Stimulated activated CD8-positive, alpha-beta memory T cell treated with anti-CD3 and anti-CD28 coated beads, Interleukin-15, amount 100 ng/mL, for 1 hour (primary cell): ENCODE measurements at places on chromosomes 2 and 18.
A peak's percentile ranks its signal among the peaks of the same experiment; 100 is the strongest.

GRCh38 chr2:230949966-230950873 is 25.2 kb upstream of the GPR55 start:
- DNase-seq: no peak

DNA sequence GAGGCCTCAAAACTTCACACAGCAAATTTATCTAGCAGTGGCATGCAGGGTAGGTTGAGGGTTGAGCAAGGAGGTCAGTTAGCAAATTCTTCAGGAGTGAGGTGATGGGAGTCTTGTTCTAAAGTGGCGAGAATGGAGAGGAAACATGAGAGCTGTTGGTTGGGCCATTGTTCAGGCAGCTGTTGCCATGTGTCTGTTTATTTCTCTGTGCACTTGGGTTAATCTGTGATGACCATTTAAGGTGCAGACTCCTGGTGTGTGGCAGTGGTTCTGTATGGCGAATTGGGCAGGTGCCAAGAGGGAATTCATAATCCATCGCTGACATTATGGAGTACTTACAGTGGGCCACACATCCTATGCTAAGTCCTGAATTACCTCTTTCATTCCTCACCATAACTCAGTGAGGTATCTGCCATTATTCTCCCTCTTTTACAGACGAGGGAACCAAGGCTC is 30.4 kb downstream of the TMEM178A start:
- DNase-seq: no peak

DNA sequence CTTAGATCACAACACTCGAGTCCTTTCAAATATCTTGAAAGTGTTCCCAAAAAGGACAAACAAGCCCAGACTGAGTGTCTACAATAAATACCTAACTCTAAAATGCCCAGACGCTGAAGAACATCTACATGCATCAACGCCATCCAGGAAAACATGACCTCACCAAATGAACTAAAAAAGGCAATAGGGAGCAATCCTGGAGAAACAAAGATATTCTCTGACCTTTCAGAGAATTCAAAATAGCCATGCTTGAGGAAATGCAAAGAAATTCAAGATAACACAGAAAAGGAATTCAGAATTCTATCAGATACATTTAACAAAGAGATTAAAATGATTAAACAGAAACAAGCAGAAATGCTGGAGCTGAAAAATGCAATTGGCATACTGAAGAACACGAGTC is 61.2 kb upstream of the CHN1 start:
- DNase-seq: no peak

DNA sequence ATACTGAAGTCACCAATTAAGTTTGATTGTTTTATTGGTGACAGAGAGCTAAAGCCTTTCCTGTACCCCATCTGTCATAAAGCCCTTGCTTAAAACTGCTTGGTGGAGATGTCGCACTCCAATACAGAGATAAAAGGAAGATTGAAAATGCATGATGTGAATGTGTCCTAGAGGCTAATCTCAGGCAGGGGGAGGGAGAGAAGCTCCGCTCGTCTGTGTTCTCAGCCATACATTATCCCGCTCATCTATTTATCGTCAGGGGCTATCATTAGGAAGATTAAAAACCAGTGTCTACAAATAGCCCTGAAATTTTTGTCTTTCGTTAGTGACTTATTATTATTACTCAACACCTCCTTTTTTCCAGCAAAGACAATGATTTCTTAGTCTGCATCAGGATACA is 110.3 kb downstream of the CMPK2 start:
- DNase-seq: no peak

- no peak for DNase-seq
Measured at GRCh38 chr18:2986150-2986865, 26.6 kb downstream of the LPIN2 start.

DNA sequence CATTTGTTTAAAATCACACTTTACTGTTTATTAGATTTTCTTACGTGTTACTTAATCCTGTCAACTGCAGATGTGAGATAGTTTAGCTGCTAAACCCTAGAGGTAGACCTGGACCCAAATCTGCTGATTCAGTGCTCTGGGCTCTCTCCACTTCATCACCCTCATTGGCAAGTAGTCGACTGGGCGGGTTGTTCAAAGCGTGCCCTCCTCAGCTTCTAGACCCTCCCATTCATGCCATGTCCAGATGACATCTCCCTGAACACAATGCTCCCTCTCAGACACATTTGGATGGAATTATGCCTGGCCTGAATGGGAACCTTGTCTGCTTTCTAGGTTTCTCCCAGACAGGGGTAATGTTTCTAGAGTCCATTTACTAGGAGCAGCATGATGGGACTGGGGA is 43.7 kb downstream of the RPIA start:
- no peak for DNase-seq

DNA sequence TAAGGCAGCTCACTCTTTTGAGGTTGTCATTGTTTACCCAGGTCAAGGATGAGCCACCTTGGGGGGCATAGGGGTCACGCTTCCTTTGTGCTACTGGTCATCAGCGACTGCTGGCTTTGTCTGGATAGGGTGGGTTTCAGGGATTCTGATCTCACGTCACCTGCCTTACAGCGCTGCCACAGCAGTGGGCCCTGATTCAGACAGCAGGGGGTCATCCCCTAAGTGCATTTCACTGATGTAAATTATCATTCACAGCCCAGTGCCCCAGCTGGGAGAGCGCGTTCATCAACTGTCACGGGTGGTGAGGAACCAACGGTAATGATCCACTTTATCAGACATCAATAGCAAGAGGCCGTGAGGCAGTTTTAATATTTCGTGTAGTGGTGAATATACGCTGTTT is 291.2 kb downstream of the NEDD4L start:
- no peak for DNase-seq

DNA sequence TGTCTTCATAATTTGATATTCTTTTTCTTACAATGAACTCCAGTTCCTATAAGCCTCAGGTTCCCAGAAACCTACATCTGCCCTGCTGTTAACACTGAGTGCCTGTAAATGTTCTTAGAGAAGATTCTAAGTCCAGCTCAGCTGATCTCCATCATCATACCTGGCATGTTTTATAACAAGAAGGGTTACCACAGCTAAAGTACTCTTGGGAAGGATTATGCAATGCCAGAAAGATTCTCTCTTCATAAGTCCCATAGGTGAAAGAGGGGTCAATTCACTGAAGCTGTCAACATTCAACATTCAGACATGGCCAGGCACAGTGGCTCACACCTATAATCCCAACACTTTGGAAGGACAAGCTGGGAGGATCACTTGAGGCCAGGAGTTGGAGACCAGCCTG is 31.3 kb upstream of the PTPN4 start:
- no peak for DNase-seq

GRCh38 chr18:79495591-79496071 is 99.9 kb downstream of the NFATC1 start:
- DNase-seq: no peak

- no peak for DNase-seq
Measured at GRCh38 chr2:23028106-23028505, 356.9 kb upstream of the KLHL29 start.

- DNase-seq: peak; percentile 26
Measured at GRCh38 chr2:208175069-208175839, 11.9 kb upstream of the CRYGA start.

- DNase-seq: no peak
Measured at GRCh38 chr2:36461039-36461681, 105.6 kb downstream of the CRIM1 start.

DNA sequence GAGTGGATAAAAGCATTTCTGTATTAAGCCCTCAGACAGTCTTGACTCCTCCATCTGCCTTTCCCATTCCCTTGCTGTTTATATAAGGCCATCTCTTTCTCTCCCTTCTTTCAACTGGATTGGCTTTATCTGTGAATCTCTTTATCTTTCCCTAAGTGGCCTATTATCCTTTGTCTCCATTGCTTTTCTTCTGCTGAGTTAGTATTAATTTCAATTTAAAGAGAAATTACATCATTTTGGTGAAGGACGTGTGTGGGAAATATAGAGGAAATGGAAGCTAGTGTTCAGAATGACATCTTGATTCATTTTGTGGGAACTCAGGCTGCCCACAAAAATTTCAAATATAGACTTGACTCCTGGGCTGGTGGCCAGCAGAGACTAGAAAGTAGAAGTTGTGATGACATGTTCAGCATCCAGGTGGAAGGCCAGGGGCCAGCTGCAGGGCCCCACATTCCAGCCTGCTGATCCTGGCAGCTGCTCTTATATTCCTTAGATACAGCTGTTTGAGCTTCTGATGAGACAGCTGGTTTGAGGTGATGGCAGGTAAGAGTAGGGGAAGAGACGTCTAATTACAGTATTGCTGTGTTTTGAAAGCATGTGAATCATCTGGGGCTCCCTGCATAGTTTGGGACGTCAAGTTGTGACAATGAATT is 52.3 kb downstream of the DIS3L2 start:
- DNase-seq: no peak

DNA sequence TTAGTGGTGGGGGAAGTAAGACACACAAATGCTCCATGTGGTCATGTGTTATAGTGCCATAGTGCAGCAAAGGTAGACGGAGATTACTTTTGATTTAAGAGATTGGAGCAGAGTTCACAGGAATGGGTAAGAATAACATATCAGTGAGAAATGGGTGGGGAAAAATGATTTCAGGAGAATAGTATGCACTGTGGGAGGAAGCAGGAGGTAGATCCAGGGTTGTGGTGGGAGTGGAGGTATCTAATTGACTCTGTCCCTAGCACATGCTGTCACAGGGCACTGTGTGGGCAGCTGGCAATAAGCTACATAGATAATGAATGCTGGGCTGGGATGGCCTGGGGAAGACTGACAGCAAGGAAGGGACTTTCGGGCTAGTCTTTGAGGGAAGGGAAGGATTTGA is 65.3 kb downstream of the STAT1 start:
- DNase-seq: no peak

- DNase-seq: no peak
Measured at GRCh38 chr2:55363636-55364035, 56.0 kb downstream of the CCDC88A start.

DNA sequence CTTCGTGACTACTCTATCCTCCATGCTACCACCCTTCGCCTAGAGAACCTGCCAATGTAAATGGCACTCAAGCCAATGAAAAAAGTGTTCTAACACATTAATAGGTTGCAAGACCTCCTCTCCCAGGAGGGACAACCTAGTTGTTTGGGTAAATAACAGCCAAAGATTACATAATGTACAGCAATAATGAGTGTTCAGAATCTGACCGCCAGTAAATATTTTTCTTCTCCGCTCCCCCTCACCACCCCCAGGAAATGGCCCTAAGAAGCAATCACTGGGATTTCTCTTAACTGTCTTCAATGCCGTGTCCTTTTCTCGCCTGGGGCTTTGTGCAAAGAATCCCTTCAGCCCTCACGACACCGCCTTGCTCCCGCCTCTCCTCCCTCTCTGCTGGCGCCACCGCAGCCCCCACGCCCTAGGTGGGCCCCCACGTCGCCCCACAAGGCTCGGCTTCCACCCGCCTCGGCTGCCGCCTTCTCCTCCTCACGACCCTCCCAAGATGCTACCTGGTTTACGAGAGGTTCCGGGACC is 458 bp downstream of the HYCC2 start:
- DNase-seq: no peak

DNA sequence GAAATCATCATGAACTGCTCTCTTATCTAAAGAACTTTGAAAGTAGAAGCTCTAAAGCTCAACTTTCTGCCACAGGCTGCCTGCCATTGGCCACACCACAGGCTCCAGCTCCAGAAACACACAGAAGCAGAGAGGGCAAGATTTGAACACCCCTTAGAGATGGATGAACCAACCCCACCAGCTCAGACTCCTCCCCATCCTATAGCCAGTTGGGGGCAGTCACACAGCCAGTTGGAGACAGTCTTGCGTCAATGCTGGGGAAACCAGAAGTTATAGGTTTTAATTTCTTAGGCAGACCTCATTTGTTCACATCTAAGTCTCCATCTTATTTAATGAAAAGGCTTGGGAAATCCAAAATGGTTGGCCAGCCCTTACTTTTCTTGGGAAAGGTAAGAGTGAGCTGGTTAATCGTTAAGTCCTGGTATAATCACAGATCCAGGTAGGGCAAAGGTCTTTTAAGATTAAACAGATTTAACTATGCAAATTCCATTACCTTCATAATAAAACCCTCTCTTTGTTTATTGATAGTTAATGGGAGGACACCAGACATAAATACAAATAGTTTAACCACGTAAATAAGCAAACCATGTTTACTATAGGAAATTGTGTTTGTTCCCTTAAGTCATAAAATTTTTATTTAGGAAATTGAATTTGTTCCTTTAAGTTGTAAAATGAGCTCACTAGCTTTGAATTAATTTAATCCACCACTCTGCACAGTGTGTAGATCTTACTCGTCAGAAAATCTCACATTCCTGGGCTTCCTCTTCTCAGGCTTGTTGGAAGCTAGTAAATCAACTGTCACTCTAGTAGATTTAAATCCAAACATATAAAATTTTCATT is 28.0 kb downstream of the MRO start:
- DNase-seq: no peak

DNA sequence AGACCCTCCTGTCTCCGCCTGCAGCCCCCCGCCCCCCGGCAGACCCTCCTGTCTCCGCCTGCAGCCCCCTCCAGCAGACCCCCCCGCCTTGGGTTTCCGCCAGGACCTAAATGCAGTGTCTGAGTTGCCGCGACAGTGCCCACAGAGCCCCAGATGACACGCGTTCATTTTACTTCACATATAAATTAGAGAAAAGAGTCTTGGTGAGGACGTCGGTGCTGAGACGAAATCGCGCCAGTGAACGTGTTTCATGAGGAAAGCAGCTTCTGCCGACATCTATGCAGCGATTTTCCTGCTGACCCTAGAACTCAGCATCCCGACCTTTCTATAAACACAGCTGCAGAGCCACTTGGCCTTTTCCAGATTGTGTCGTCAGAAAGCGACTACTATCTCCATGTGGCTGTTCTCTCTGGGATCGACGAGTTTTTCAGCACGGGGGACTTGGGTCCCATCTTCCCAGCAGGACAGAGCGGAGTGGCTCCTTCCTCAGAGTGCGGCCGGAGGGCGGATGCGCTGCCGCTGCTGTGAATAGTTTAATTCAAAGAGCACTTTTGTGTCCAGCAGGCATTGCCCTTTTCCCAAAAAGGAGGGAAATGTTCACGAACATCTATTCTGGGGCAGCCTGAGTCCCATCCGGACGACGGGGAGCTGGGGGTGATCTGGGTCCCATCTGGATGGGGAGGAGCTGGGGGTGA is 136.7 kb downstream of the NFATC1 start:
- DNase-seq: no peak

DNA sequence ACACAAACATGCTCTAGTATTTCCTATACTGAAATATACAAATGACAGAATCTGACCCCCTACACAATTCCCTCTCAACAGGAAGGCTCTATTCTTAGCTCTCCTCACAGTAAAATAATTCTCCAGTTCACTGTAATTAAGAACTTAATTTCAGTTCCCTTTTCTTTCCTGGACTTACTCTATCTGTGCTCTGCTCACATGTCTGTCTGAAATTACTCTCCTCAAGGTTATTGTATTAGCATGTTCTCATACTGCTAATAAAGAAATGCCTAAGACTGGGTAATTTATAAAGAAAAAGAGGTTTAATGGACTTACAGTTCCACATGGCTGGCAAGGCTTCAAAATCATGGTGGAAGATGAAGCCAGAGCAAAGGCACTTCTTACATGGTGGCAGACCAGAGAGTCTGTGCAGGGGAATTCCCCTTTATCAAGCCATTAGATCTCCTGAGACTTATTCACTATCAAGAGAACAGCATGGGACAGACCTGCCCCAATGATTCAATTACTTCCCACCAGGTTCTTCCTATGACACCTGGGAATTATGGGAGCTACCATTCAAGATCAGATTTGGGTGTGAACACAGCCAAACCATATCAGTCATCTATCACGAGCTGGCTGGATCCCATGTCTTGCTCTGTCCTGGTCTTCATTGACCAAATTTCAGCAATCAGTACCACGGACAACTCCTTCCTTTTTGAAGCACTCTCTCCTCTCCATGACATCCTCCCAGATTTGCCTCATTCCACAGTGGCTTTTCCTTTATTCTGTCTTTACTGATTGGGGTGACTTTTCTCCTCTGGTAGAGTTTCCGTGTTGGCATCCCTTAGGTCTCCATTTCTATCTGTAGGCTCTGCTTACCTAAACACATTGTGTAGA is 110.9 kb downstream of the GALR1 start:
- DNase-seq: no peak
